Activated naive CD4-positive, alpha-beta T cell treated with anti-CD3 and anti-CD28 coated beads, Interleukin-2, amount 10 ng/mL, durations not matched to agents 5 hours and 36 hours (primary cell): ENCODE measurements at places on chromosomes 7 and 10. TPM values are rescaled to one million over a fixed set of nuclear protein-coding genes. Genes with fewer than 3 reads are reported as not detected.

The SP4 gene
- 35.2 TPM for total RNA-seq

The LLCFC1 gene
- total RNA-seq: not detected

The NUDT13 gene
- 1.3 TPM for total RNA-seq

The GDI2 gene
- 208 TPM for total RNA-seq

The ACTL6B gene
- not detected for total RNA-seq

The OPN1SW gene
- not detected for total RNA-seq

The NXPH1 gene
- not detected for total RNA-seq

The WDR86 gene
- 0.13 TPM for total RNA-seq

The OR2A7 gene
- total RNA-seq: 3.7 TPM

The GPR37 gene
- not detected for total RNA-seq

The PDE6C gene
- not detected for total RNA-seq

The ZRANB1 gene
- 11.3 TPM for total RNA-seq
